ENCODE measurements at places on chromosomes 5 and 9.

DNA sequence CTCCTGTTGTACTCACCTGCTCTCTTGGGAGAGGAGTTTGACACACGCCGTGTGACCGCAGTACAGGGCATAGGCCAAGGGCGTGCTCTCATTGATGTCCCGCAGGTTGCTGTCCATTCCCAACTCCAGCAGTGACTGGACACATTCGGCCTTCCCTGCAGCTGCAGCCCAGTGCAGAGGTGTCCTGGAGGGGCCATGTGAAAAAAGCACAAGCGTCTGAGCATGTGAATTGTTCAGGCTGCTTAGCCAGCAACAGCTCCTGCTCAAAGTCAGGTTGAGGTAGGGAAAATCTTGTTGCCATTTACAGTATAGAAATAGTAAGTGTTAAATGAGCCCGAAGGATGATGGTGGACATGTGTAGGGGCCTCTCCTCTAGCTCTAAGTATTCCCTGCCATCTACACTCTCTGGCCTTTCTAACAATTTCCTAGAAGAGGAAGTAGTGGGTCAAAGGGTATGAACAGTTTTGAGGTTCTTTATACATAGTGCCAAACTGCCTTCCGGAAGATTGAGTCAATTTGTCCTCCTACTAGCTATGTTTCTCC, 116.5 kb downstream of the ANKRD55 start:
- no peak for DNase-seq

DNA sequence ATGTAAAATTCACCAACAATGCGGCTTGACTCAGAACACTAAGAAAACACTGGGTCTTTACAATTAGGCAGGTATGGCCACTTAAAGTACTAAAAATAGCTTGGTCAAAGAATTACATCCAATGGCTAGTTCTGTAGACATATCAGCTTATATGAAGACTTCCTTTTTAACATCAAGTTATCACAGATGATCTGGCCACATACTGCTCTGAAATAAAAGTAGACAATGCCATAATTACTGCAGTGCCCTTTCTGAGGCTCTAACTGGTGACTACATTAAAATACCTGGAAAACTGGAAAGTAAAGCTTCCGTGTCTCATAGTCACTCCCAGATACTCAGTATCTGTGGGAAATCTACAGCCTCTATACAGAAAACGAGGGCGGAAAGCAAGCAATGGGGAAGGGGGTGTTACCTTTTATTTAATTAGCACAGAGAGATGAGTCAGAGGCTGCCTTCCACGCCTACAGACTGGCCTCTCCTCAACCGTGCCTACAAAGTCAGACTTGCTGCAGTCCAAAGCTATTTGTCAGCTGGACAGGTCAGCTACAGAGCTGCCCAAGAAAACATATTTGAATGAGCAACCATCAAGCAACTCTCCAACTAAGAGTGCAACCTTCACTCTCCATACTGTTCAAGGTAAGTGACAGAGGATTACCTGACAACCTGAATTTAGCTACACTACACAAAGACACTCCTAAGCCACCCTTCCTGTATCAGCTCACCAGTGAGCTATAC, 8.7 kb downstream of the SERINC5 start:
- peak; percentile 89 for DNase-seq

GRCh38 chr5:137254119-137255090, 244.7 kb downstream of the SPOCK1 start:
- no peak for DNase-seq

- DNase-seq = no peak
Measured at GRCh38 chr5:139648205-139649081, at the start of gene CXXC5. TSS of gene CXXC5 (plus strand) at chr5:139648349. CDS start at chr5:139680524, 32,175 bp downstream.

- DNase-seq = no peak
Measured at GRCh38 chr9:107478805-107479204, 10.8 kb downstream of the KLF4 start.

GRCh38 chr5:159448-160172, 31.7 kb upstream of the LRRC14B start:
- no peak for DNase-seq

DNA sequence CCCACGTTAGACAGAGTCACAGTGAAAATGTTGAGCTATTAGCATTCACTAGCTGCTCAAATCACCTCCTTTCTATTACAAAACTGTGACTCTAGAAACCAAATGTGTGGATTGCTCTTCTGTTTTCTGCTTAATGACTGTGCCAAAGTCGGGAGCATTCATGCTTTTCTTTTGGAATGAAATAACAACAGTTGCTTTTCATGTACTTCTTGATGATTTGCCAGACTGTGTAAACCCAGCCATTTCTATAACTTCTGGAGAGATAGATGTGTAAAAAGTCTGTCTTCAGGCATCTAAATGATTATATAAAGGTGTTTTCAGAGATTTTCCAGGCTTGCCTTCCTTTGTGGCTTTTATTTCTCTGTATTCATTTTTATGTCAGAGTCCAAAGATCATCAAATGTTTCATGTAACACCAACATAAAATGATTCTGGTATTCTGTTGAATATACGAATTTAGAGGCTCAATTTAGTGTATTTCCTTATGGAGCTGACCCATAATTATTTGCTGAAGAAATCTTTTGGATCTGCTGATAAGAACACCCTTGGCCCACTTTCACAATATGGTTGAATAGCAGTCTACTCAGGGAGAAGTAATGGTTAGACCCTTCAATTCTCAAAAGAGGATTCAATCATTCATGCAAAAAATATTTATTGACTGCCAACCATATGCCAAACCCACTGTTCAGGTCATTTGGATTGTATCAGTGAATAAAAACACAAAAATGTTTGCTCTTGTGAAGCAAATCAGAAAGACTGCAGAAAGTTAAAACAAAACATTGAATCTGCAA, 581.2 kb downstream of the CDH18 start:
- no peak for DNase-seq

- no peak for DNase-seq
Measured at GRCh38 chr9:96343515-96344360, 39.8 kb downstream of the SLC35D2 start.

DNA sequence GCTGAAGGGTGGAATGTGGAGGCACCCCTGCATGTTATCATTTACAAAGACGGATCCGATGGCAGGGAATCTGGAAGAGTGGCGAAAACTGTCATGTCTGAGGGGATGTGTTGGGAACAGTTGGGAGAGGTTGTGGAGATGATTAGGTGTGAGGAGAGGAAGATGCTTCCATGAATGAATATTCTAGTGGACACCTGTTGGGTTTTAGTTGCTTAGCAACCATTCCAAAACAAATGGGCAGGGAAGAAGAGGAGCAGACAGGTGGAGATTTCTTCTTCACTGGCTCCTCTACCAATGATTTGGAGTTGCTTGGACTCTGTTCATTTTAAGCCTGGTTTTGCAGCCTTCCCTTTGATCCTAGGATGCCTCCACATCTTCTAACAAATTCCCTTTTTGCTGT, 465.3 kb upstream of the CLINT1 start:
- DNase-seq = no peak

DNA sequence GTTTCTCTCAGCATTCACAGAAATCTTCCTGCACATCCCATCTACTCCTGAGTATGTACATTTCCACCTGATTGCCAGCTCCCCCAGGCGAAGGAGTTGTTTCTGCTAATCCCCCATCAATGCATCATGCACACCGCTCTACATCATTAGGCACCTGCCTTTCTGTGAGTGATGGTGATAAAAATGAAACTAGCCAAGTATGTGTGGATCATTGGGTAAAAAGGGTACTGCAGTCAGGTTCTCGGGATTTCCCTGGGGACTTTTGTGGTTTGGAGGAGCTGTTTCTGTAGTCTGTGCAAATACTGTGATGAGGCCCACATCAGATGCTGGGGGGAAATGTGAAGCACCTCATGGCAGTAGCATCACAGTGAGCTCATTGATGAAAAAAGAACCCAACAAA, 30.4 kb downstream of the CAMK4 start:
- DNase-seq = no peak

GRCh38 chr5:14753947-14754346, 89.4 kb downstream of the OTULIN start:
- no peak for DNase-seq

DNA sequence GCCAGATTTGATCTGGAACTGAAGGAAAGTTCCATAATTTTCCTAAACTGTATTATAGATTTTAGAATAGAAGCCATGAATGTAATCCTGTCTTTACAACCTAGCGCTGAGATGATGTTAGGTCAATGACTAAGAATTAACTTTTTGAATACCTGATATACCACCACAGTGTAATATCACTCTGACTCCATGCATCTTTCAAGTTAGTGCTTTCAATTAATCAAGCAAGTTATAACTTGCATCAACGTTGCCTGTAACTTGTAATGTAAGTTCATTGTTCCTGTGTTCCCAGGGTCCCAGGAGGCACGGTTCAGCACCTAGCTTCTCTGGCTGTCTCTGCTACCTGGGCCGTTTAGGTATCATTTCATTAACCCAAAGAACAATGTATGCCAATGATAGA, 139.3 kb downstream of the CSNK1G3 start:
- no peak for DNase-seq
